Stimulated activated CD8-positive, alpha-beta memory T cell treated with anti-CD3 and anti-CD28 coated beads, Interleukin-12 subunit alpha, Interleukin-12 subunit beta, amount 100 ng/mL, for 1 hour (primary cell): ENCODE measurements at places on chromosomes 6 and 20.
A peak's percentile ranks its signal among the peaks of the same experiment; 100 is the strongest.

GRCh38 chr20:25984933-25985332 is 288.3 kb upstream of the ZNF337 start:
- peak; percentile 20 for DNase-seq

DNA sequence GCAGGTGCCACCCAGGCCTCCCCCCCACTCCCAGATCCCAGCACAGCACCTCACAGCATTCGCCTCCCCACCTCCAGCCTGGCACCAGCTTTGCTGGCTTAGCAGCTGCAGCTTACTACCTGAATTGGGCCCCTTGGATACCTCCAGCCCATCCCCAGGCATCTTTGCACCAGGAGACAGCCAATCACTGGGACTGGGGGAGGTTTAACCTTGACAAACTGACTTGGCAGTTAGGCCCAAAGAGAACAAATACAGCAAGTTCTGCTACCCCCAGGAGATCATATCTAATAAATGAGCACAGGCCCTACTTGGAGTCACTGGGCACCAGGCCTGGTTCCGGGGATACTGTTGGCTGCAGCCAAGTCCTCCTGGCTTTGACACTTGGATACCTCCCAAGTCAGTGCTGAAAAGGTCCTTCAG is 8.8 kb downstream of the PDRG1 start:
- DNase-seq: no peak

GRCh38 chr20:37544386-37544785 is 16.7 kb upstream of the BLCAP start:
- DNase-seq: no peak

- DNase-seq: no peak
These were observed 6.9 kb upstream of the CITED2 start for GRCh38 chr6:139381216-139381865.

DNA sequence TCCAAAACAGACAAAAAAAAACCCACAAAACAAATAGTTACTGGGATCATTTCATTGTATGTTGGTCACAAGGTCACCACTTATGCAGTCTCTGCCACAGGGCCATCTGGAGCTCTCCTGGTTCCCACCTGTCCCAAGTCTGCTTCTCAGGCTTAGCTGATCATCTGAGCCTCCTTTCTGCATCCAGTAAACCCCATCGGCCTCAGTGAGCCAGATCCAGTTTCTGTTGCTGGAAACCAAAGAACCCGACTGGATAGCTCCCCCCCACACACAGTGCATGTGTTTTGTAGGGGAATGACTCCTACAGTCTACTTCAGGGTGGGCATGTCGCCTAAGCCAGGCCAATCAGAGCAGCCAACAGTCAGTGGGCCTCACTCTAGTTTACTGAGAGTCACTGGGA is 233.3 kb downstream of the PREX1 start:
- no peak for DNase-seq

DNA sequence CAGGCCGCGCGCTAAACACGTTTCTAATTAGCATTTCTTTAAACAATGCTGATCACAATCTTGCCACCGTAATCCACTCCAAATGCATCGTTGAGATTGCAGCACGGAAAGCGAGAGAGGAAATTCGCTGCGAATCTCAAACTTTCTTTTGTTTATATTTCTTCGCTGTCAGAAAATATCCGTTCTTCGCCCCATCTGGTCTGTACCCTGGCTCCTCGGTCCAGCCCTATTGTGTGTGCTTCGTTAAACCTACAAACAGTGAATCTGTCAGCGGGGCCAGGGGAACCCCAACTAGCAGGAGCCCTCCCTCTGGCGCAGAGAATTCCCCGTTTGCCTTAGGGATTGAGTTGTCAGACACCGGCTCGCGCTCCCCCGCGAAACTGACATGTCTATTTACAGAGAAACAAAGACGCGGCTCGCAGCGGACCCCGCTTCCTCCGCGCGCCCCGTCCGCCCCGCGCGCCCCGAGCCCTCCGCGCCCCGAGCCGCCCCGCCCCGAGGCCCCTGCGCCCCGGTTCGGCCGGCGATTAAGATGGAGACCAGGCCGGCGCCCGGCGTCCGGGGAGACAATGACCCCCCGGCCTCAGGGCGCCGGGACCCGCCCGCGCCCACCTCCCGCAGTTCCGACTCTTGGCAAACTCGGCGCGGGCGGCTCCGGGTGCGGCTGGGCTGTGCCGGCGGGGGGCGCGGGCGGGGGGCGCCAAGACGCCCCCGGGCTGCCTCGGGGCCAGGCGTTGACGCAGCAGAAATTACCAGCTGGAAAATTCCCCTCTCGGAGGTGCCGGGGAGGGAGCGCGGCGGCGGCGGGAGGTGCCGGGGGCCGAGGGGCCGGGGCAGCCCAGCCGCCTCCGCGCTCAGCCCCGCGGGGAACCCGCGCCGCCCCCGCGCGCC is 874 bp downstream of the ZBTB46 start:
- no peak for DNase-seq

DNA sequence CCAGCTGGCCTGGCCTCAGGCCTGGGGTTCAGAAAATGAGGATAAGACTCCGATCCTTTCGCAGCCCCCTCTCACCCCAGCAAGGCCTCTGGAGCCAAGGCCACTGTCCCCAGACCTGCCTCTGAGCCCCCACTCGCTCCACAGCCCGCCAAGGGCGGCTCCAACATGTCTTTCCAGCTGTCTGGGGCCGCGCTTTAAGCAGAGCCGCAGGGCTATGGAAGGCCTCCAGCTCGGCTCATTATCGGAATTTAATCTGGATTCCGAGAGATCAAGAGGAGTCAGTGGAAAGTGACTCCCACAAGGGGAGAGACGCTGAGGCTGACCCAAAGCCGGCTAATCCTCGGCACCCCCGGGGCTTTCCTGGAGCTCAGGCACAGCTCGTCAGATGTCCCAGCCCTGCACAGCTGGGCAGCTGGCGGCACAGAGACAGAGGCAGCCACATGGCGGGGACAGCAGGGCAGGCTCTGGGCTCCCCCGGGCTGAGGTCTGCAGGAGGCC is 41.8 kb downstream of the BMP7 start:
- no peak for DNase-seq

GRCh38 chr20:23641936-23642751 is 4.4 kb upstream of the CST3 start:
- DNase-seq: no peak

DNA sequence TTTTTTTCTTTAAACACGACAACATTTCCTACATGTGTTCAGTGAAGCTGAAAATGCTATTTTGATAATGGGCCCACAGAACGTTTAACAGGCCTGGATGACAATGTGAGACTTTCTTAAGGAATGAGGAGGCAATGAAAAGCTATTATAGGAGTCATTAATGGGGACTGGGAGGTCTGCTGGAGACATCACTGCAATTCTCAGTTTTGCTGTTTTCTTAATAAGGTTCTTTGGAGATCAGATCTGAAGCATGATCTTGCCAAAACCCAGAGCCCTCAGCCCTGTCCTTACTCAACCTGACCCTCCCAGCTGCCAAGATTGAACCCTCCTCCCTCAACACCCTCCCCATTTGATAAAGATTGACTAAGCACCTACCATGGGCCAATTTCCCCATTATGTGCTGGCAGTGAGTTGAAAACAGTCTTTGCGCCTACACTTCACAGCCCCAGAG is 353.1 kb downstream of the MAFB start:
- no peak for DNase-seq

- no peak for DNase-seq
These were observed 2.1 kb downstream of the CNR1 start for GRCh38 chr6:88164061-88164460.

- no peak for DNase-seq
These were observed 65.9 kb downstream of the KLHL32 start for GRCh38 chr6:96990462-96990861.

DNA sequence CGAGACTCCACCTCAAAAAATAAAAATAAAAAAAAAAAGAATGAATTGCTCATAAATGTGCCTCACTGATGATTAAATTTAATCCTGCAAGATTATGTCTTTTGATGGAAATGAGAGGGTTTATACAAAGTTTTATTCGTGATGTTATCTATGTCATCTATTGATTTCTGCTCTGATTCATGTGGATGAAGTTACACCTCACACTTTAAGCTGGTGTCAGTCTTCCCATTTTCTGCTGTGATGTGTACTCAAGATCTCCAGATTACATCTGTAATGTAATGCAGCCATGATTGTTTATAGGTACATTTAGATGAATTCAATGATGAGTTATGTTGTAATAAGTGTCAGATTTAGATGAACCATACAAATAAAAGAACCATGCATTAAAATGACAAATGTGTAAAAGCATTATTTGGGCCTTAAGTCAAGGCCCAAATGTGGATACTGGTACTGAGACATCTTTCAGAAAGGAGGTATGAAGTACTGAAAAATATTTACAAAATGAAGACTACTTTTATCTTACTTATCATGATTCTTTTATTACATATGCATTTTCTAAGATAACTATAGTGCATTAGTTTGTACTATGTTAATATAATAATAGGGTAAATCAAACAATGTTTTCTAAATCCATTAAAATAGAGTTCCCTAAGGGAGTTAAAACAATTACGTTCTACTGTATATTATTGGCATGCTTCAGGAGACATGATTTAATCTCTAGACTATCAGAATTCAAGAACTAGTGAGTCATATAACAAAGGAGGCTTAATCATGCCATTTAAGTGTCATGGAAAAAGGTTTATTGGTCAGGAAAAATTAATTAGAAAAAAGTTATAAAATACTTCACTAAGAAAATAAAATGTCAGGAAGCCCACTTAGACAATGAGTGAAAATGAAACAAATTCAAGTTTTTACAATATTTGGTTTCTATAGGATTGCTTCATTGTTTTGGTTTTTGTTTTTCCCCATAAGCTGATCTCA is 34.5 kb downstream of the HCRTR2 start:
- DNase-seq: no peak

GRCh38 chr6:37705239-37706051 is 7.8 kb upstream of the MDGA1 start:
- peak; percentile 52 for DNase-seq

- DNase-seq: no peak
These were observed 308.2 kb downstream of the BTBD3 start for GRCh38 chr20:12225898-12226297.

GRCh38 chr6:17397764-17398194 is 4.4 kb downstream of the CAP2 start:
- DNase-seq: no peak

- no peak for DNase-seq
These were observed 223.9 kb upstream of the THEMIS start for GRCh38 chr6:128124713-128125112.

GRCh38 chr6:156564127-156564806 is 212.9 kb upstream of the ARID1B start:
- peak; percentile 51 for DNase-seq

DNA sequence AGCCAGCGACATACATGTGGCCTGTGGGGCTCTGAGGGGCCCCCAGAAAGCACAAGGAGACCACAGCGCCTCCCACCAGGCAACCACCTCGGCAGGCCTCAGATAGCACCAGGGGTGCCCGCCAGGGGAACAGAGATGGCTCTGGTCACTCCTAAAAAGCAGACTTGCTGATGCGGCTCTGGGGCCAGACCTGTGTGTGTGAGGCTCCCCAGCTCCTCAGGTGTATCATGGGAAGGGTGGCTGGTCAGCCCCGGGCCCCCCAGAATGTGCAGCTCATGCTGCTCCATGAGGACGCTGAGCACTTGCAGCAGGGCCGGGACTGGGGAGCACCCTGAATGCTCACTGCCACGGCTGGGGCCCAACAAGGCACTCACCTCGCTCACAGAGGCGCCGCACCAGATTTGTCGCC is 60.2 kb downstream of the PYGB start:
- DNase-seq: no peak

GRCh38 chr6:56093776-56094175 is 153.6 kb downstream of the COL21A1 start:
- no peak for DNase-seq
